ENCODE measurements at places on chromosomes 6 and 20.

GRCh38 chr6:138455746-138456400, 43.4 kb downstream of the NHSL1 start:
- DNase-seq = peak; percentile 58

- no peak for DNase-seq
Measured at GRCh38 chr20:60269573-60270162, 311.4 kb downstream of the CDH26 start.

GRCh38 chr6:157774153-157775135, 48.6 kb upstream of the SNX9 start:
- peak; percentile 71 for DNase-seq

DNA sequence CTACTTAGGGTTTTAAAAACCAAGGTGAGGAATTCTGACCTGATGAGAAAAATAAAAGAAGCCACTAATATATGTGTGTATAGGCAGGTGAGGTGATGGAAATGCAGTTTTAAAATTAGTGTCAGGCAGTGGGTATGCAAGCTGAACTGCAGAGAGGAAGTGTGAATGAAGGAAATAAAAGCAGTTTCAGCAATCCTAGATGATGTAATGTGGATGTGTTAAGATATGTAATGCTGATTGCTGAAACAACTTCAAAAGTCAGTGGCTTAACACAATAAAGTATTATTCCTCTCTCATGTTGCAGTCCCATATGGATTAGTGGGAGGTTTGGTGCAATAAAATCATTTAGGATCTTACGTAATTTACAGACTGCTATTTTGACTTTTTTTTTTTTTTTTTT, 119.9 kb upstream of the ASCC3 start:
- DNase-seq = no peak

DNA sequence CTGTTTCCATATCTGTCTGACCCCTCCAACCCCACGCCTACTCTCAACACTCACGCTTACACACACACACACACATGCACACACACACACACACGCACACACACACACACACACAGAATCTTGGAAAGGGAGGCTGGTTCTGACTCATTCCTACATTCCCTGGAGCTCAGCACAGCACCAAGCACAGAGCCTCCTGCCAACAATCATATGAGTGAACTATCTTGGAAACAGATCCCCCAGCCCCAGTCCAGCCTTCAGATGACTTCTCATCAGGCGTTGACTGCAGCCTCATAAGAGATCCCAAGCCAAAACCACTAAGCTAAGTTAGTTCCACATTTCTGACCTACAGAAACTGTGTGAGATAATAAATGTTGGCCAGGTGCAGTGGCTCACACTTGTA, 14.1 kb upstream of the HCK start:
- DNase-seq = no peak

GRCh38 chr20:46857061-46857831, 37.4 kb upstream of the EYA2 start:
- no peak for DNase-seq

DNA sequence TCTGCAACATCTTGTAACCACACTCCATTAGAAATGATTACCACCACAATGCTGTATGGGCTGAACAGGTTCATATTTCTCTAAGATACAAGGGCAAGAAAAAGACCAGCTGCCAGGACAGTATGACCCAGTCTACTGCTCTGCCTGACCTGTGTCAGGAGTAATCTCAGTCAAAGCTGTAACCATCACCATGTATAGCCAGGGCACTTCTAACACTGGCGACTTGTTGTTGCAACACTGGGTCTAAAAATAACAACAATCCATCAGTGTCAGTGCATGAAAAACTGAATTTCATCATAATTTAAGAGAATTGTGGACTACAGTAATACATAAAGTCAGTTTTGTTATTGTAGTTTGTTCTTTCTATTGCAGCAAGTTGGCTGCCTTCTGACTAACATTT, 738.6 kb upstream of the ADGRB3 start:
- DNase-seq = no peak

GRCh38 chr6:125571207-125571755, 178.2 kb upstream of the HEY2 start:
- DNase-seq = no peak

DNA sequence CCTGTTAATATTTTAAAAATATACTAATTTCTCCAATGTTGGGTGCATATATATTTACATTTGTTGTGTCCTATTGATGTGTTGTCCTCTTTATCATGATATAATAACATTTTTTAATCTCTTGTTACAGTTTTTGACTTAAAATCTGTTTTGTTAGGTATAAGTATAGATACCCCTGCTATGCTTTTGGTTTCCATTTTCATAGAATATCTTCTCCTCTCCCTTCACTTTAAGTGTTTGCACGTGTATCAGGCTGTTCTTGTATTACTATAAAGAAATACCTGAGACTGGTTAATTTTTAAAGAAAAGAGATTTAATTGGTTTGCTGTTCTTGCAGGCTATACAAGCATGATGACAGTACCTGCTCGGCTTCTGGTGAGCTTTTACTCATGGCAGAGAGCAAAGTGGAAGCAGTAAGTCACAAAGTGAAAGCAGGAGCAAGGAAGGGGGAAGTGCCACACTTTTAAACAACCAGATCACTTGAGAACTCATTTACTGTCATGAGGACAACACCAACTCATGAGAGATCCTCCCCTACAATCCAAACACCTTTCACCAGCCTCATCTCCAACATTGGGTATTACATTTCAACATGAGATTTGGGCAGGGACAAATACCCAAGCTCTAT, 340.5 kb upstream of the SYNCRIP start:
- DNase-seq = no peak

- DNase-seq = no peak
Measured at GRCh38 chr20:49171909-49172308, 16.2 kb downstream of the STAU1 start.

DNA sequence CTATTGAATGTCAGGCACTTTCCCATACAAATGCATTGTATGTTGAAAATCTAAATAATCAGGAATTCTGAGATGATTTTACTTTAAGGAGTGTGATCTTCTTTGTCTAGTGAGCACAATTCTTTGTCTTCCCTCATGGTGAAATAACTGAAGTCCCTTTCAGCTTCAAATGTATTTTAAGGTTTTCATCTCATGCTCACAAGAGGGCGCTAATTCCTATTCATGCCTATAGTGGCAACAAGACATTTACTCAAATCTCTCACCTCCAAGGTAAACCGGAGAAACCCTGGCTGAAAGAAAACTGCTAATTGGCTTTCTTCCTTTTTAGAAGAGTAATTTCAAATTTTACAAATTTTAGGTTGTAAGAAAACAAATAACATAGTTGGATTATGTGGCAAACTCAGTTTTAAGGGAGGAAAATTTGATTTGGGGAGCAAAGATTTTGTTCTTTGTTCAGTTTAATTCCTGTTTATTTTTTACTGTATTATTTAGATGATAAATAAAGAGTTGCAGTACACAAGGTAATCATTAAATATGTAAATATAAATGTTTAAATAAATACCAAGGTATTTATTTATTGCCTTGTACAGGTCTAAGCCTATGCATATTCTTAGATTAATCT, 69.1 kb downstream of the SLC35F1 start:
- DNase-seq = peak; percentile 31

GRCh38 chr6:24603241-24603640, 42.8 kb downstream of the KIAA0319 start:
- no peak for DNase-seq

DNA sequence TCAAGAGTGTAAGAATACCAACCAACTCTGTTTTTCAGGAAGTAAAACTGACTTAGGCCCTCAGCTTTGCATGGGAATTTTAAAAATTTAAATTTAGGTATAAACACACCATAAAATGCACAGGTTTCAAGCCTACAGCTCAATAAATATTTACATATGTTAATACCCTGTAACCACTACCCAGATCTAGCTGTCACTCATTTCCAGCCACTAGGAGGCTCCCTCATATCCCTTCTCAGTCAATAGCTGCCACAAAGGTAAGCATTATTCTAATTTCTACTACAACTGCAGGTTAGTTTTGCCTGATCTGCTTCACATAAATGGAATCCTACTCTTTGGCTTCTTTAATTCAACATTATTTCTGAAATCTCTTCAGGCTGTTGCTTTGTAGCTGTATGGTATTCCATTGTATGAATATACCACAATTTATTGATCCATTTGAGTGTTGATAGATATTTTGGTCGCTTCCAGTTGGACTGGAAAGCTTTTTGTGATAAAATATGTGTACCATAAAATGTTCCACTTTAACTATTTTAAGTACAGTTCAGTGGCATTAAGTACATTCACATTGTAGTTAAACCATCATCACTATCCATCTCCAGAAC, 32.5 kb upstream of the MEI4 start:
- DNase-seq = no peak

- no peak for DNase-seq
Measured at GRCh38 chr20:7500231-7500663, 440.0 kb downstream of the HAO1 start.

Data from GM10248 (cell line).